Activated CD4-positive, alpha-beta T cell treated with anti-CD3 and anti-CD28 coated beads for 36 hours (primary cell): ENCODE measurements at places on chromosomes 2 and 18. TPM values are rescaled to one million over a fixed set of nuclear protein-coding genes. Genes with fewer than 3 reads are reported as not detected.

DNA sequence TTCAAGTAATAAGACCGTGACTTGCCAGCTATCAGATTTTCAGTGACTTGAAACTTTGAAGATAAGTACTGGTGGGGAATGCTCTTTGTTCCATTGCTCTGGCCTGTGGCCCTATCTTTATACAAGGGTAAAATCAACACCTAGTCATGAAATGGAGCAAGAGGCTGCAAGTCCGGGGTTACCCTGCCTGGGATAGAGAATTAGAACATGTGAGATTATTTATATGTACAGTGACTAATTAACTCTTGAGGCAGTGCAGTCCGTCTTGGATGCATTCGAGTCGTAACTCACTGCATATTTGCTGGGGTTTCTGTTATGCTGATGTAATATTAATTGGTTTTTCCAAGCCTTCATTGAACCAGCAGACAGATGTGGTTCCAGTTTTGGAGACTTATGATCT lies 105.8 kb upstream of the LYPD6 start:
- no peak for DNase-seq

The ALKAL2 gene
- total RNA-seq, result not detected

DNA sequence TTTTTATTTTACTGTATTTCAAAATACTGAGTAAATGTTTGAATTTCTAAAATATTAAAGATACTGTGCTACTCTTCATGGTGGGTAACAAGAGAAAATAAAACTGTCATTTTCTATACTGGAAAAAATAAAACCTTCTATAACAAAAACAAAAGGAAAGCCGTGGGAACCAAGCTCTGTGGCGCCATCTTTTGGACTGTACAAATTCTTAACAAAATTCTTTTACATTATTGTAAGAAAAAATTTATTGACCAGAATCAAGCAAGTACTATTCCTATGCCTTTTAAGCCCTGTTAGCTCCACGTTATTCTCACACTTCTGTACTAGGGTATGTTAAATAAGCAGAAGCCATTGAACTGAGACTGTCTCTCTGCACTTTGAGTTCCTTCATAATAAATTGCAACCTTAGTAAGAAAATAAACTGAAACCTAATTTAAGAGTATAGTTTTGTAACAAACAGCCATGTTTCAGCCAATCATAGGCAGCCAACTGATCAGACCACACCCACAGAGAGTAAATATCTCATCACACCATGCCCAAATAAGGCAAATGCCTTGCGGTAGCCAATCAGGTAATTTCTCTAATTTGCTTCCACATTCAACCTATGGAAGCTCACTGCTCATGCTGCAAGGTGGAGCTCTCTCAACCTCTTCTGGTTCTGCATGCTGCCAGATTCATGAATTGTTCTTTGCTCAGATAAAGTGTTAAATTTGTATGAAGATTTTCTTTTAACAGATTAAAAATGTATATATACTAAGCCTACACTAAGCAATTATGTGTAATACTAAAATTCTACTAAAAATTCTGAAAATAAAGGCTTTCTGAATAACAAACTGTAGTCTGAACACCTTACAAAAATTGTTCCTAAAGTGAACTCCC lies 42.2 kb downstream of the HIBCH start:
- DNase-seq, result peak; percentile 45

GRCh38 chr2:128710242-128710641 lies 391.6 kb upstream of the HS6ST1 start:
- DNase-seq, result no peak

GRCh38 chr2:85240055-85240454 lies 87.7 kb downstream of the TGOLN2 start:
- no peak for DNase-seq

DNA sequence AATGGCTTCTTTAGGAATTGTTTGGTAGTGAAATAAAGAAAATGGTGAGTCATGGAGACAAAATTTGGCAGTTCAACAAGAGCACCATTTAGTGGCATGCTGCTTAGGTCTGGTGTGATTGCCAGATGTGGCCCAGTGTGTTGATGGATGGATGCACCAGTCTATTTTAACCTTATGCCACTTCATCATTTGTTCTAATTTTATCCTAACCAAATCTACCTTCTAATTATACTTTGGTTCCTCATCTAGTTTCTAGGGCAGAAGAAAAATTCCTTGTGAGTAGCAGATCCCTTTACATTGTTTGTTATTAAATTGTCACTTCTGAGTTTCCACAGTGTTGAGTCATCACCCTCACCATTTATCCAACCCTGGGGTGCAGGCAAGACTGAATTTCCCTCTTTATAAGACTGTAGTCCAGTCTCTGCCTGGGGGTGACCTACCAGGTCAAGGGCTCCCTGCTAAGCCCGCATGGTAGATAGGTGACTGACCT lies 32.5 kb downstream of the NABP1 start:
- DNase-seq, result no peak

- DNase-seq, result no peak
Measured at GRCh38 chr2:191690327-191690726, 12.4 kb downstream of the NABP1 start.

- DNase-seq, result no peak
Measured at GRCh38 chr2:64362562-64363026, 91.4 kb upstream of the LGALSL start.

DNA sequence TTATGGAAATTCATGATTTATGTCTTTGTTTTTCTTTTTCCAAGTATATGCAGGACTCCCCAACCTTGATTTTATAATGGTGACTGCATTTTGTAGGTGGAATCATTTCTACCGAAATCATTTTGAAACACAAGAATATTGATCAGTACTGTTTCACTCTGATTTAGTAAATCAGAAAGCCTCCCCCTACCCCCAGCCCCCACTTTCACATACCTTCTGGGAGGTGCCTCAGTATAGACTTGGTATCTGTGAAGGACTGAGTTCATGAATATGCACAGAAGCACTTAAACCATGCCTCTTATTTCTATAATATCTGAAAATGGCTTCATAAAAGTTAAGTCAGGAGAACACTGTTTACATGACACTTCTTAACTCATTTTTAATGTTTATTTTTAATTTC lies 147.7 kb downstream of the AGPS start:
- DNase-seq, result no peak

The IL1RL2 gene
- 1.7 TPM for total RNA-seq

- peak; percentile 23 for DNase-seq
Measured at GRCh38 chr2:224442071-224442967, 40.4 kb upstream of the FAM124B start.

The CLK1 gene
- 86.4 TPM for total RNA-seq

DNA sequence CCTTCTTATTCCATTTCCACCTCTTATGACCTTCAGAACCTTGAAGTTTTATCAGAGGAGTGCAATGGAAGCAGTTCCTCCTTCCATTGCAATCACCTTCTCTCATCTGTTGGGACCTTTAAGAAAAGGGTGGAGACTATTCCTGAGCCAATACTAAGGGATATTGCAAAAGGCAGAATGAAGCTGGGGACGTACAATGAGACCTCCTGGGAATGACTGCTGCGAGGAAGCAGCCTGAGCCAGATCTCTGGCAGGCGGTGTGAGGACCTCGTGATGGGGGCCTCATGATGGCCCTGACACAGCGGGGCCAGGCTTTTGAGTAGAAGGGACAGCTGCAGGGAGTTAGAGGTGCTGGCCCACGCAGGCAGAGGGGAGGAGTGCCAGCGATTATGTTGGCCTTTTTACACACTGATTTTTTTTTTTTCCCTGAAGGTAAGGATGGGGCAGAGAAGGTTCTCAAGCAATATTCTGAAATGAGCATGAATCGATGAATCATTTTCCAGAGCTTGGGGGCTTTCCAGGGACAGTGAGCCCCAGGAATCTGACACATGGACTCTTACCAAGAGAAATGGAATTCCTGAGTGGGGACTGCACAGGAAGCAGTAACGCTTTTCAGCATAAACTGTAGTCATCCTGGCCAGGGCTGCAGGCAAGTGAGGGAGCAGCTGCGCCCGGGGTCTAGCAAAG lies 40.0 kb upstream of the LAPTM4A start:
- no peak for DNase-seq

DNA sequence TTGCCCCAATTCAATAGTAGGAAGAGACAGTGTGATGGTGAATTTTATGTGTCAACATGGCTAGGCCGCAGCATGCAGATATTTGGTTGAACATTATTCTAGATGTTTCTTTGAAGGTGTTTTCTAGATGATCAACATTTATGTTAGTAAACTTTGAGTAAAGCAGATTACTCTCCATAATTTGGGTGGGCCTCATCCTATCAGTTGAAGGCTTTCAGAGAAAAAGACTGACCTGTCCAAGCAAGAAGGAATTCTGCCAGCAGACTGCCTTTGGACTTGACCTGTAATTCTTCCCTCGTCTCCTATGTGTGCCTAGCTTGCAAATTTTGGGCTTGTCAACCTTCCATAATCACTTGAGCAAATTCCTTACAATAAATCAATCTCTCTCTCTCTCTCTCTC lies 8.3 kb upstream of the GRP start:
- no peak for DNase-seq

DNA sequence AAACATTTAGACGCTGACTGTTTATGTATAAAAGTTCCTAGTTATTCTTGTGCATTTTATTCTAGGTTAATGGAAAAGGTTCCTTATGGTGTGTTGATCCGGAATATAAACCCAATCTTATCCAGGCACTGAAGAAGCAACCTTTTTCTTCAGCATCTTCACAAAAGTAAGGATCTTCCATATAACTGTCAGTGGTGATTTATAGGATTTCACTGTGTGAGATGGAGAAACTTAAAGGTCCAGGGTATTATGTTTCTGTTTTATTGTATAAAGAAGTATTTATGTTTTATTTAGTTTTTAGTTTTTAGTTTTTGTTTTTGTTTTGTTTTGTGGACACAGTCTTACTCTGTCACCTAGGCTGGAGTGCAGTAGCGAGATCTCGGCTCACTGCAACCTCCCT lies 171.0 kb upstream of the STON1 start:
- no peak for DNase-seq

DNA sequence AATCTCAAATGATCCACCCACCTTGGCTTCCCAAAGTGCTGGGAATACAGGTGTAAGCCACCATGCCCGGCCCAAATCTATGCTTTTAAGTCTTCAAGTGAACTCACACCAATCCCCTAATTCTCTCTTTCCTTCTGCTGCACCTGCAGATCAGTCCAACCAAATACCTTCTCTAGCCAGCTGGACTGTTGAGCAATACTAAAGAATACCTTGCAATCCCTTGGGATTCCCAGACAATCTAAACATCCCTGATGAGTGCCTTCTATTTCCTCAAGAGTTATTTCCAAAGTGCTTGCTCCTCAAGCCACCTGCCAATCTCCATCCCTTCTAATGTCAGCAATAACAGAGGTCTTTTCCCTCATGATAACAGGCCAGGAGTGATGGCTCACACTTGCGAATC lies 48.6 kb downstream of the SF3B1 start:
- no peak for DNase-seq

DNA sequence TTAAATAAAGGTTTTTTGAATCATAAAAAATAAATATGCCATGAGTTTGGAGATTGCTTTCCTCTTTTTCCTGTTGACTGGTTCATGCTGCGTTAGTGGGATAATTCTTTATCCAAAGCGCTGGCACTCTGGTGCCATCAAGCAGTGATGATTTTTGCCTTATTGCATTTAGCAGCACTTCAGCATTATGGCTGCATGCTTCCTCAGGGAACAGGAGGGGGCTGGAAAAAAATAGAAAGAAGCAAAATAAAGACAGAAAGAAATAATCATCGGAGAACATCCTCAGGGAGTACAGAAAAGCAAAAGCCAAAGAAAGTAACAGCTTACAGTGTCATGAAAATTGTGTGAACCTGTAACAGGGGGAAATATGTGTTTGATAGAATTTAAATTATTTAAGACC lies 1408.2 kb upstream of the PIK3C3 start:
- DNase-seq, result no peak

The MC5R gene
- total RNA-seq, result not detected

DNA sequence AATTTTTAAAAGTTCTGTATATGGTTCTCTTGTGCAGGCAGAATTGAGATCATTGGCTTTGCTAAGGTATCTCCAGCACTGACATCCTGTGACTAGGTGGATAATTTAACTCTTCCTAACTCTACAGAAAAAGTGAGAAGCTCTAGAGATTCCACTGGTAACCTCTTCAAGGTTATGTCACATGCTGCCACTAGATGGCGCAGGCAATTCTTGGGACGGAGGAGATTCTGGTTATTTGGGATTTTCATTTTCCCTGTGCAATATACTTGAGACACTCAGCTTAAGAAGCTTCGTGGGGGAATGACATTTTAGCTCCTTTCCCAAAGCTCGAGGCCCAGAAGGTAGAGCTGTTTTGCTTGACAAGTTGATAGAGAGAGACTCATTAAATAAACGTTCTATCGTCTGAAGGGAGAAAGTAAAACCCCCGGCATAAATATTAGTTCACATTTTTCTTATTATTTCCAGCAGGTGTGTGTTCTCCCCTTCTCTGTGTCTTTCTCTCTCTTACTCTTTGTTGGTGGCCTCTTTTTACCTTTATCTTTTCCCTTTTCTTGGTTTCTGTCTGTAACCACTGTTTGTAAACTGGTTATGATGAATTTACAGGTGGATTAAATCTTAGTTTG lies 26.6 kb upstream of the LANCL1 start:
- DNase-seq, result peak; percentile 48

- DNase-seq, result no peak
Measured at GRCh38 chr2:85440729-85441128, 22.2 kb downstream of the SH2D6 start.

DNA sequence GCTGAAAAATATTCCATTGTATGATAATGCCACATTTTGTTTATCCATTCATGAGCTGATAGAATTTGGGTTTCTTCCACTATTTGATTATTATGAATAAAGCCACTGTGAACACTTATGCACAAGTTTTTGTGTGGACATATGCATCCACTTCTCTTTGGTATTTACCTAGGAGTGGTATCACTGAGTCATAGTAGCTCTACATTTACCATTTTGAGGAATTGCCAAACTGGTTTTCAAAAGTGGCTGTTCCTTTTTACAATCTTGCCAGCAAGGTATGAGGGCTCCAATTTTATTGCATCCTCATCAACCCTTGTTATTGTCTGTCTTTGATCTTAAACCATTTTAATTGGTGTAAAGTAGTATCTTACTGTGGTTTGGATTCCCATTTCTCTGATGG lies 13.3 kb upstream of the EHBP1 start:
- no peak for DNase-seq

DNA sequence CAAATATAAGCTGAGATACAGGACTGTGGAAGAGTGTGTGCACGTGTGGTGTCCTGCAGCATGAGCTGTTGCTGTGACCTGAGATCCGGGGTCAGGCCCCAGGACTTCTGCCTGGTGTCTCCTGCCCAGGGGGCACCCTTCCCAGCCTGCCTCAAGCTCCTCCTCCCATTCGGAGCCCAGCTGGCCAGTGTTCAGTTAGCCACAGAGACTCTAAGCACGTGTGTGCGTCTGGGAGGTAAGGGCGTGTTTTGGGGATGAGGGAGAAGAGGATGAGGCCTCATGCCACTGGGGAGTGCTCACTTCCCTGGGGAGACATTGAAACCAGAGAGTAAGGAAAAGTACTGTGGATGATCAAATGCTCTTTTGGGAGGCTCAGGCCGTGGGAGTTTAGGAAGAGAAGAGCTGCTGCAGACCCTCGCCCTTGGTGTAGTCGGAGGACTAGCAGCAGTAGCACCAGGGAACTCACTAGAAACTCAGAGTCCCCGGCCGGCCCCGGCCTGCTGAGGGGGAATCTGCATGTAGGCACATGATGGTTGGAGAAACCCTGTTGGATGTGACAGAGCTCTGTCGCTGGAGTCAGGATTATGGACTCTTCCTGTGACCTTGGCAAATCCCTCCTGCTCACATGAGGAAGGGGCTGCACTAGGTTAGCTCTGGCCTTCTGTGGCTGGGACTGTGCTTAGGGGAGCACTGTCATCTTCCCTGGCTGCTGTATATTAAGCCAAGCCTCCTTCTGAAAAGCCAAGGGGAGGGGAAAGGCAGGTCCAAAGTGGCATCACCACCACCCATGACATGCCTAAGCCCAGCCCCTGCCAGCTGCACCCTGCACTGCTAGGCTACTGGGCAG lies 231.1 kb downstream of the DYSF start:
- DNase-seq, result no peak

GRCh38 chr18:36481201-36481657 lies 183.7 kb downstream of the FHOD3 start:
- no peak for DNase-seq
